Activated CD8-positive, alpha-beta memory T cell treated with anti-CD3 and anti-CD28 coated beads for 1 hour (primary cell): ENCODE measurements at places on chromosomes 1 and 21.

DNA sequence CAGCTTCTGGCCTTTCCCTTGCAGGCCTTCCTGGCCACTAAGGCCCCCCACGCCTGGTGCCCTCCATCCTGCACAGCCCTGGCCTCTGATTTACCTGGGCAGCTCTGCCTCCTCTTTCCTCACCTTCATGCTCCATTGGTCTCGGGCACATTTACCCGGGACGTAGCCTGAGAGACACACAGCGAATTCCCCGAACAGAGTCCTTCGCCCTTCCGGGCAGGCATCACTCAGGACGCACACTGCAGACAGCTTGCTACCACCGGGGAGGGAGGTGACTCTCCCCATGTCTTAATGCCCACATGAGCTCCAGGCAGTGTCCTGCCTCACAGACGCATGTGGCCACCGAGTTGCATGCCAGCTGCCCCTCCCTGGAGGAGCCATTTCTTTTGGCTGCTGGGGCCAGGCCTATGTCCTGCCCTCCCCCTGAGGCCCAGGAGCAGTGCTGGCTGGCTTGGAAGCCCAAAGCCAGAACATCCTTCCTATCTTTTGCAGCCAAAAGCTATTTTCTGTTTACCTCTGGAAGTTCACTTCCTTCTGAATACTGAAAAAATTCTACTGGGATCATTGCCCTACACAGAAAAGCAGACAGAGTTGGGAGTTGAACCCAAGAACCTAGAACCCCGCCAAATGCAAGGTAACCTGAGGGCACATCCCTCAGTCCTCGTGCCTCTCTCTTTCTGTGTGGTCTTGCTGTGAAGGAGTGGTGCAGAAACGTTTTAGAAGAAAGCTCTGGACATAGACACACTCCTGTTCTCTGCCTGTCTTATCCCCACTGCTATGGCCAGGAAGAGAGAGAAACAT, 209.5 kb downstream of the TOMM20 start:
- DNase-seq: no peak

GRCh38 chr1:17744666-17745478, 10.3 kb upstream of the ACTL8 start:
- DNase-seq: no peak

- DNase-seq: no peak
Observed at GRCh38 chr1:18747671-18748070, 111.8 kb downstream of the TAS1R2 start.

- DNase-seq: no peak
Observed at GRCh38 chr1:85581802-85582686, 1.5 kb downstream of the CCN1 start.

GRCh38 chr1:171756856-171757255, 15.0 kb upstream of the VAMP4 start:
- no peak for DNase-seq
